Brain (organoid and tissue), 16 donors: ENCODE measurements at places on chromosomes 2 and 18.

GRCh38 chr18:13309031-13309747 is 90.6 kb downstream of the LDLRAD4 start:
- DNase-seq = no peak

DNA sequence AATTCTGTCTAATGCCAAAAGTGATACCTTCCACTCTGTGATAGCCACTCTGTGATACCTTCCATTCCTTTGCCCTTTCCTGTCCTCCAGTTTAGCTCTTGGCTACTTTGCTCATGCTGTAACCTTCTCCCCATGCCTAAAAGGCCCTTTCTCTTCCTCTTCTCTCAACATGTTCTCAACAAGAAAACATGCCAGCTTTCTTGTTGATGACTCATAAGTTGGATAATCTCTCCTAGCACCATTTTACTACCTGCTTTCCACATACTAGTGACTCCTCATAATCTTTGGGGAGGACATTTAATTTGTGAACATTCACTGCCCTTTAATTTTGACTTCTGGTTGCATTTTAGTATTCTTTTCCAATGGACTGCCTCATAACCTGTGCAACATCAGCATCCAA is 55.9 kb upstream of the NT5C1B start:
- DNase-seq = no peak

- no peak for DNase-seq
Measured at GRCh38 chr2:16747257-16747656, 81.6 kb upstream of the CYRIA start.

DNA sequence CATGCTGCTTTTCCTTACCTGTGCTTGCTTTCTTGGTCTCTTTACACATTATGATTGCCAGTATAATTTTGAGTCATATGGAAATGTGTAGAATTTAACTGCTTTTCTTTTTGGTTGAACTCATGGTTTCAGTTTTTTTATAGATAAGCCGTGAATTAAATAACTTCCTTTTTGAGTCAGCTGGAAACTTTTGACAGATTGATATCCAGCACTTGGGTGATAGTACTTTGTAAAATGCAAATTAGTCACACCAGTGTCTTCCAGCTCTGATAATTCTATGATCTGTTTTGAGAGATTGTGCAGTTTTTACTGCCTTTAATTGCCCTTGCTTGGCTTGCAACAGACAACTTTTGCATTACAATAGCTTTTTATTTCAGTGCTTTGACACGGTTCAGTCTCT is 86.4 kb downstream of the NCOA1 start:
- peak; percentile 72 for DNase-seq

- DNase-seq = no peak
Measured at GRCh38 chr18:50775726-50776125, 44.1 kb downstream of the MRO start.

- no peak for DNase-seq
Measured at GRCh38 chr2:204967199-204967960, 422.1 kb downstream of the PARD3B start.

DNA sequence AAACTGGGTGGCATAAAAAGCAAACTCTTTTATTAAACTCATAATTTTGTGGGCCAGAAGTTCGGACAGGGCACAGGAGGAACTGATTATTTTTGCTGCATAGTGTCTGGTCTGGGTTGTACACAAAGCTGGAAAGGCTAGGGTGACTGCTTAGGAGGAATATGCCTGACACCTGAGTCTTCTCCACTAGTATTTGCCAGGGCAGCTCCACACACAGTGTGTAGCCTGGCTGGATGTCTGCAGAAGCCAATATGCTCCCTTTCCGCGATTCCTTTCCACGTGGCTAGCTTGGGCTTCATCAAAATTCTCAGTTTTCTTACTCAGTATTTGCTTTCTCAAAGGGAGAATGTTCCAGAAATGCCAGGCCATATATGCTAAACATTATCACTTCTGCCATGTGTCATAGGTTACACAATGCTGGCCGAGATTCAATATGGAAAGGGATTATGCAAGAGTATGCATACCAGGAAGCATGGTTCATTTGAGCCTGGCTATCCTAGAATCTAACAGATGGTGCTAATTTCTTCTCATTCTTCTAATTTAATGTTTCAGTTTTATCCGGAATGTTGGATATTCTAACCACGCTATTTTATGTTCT is 142.7 kb upstream of the DOK6 start:
- DNase-seq = peak; percentile 13

GRCh38 chr2:211181626-211182025 is 625.2 kb downstream of the CPS1 start:
- peak; percentile 15 for DNase-seq
